ENCODE measurements at places on chromosomes 16 and 17. TPM values are rescaled to one million over a fixed set of nuclear protein-coding genes. Genes with fewer than 3 reads are reported as not detected.

The CA4 gene
- total RNA-seq, result not detected

The TAOK1 gene
- 84.7 TPM for total RNA-seq

The CDK5R1 gene
- 0.72 TPM for total RNA-seq

The IST1 gene
- total RNA-seq, result 147 TPM

DNA sequence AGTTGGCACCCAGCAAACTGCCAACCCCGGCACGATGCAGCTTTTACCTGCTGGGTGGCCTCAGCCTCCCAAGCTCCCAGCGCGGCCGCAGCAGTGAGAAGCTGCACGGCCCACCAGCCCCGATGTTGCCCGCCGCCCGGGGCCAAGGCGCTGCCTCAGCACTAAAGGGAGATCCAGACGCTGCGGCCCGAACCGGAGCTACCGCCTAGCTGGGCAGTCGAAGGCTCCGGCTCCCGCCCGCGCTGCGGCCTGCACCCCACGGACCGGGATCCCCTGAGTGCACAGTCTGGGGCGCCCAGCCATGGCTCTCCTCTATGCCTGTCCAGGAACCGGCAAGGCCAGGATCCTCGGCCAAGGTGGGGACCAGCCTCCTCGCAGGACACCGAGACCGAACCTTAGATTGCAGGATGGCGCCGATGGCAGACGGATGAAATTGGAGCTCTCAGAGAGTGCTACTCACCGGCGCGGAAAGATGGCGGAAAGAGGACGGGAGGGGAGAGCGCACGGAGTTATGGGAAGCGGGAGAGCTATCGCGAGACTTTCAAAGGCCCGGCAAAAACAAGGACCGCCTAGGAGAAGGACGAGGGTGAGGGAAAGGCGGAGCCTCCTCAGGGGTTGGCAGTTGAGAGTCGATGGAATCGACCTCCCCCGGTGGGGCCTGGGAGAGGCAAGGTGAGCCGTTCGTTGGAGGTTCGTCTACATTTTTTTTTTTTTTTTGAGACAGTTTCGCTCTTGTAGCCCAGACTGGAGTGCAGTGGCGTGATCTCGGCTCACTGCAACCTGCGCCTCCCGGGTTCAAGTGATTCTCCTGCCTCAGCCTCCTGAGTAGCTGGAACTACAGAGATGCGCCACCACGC lies at the start of gene RPS15A:
Gene RPS15A, minus strand, starts transcription at position 485 of the 857 bp plus-strand sequence. CDS start 1,221 bp downstream, outside the sequence.
- DNase-seq, result peak; percentile 99

- DNase-seq, result no peak
Observed at GRCh38 chr16:70523743-70524398, at the start of gene SF3B3. SF3B3 (plus strand) TSS chr16:70523816; CDS start chr16:70526657, 2,841 bp downstream.

The SMTNL2 gene
- 11.3 TPM for total RNA-seq

The SLC47A1 gene
- 0.48 TPM for total RNA-seq

The CACNB1 gene
- 4.8 TPM for total RNA-seq

DNA sequence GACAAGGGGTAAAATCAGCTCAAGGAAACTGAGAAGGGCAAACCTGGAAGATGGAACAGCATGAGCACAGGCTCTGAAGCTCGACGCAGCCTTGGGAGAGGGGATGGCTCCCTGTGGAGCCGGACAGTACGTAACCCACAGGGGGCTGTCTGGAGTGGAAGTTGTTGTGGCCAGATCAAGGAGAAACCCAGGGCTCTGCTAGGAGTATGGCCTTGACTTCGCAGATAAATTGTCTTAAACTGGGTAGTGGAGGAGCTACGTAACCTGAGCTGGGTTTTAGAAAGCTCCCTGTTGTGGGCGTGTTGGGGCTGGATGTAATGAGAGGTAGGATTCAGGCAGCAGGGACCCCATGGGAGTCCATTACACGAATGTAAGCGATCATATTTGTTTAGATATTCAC lies 25.5 kb upstream of the AXIN2 start:
- no peak for DNase-seq

GRCh38 chr17:57152967-57153528 lies 68.0 kb downstream of the AKAP1 start:
- DNase-seq, result no peak

DNA sequence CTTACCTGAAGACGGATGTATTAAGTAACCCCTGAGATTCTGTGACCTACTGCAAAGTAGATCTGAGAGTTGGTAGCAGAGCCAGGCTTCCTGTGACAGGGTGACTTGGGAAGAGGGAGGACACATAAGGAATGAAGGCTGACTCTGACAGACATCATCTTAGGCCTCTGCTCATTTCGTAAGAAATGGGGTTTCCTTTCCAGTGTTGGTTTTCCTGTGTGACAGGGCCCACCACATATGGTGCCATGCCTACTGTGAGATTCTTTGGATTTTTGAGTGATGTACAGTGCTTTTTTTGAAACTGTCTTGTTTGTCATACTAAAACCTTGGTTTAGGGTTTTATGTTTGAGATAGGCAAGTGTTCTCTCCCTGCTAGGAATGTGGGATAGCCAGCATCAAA lies 12.7 kb downstream of the LIG3 start:
- DNase-seq, result no peak

GRCh38 chr17:42071810-42072209 lies 21.4 kb upstream of the C17orf113 start:
- no peak for DNase-seq

The ZMYND15 gene
- not detected for total RNA-seq

The SPATA22 gene
- 1.2 TPM for total RNA-seq

GRCh38 chr17:44203731-44204440 lies 4.2 kb upstream of the ATXN7L3 start:
- DNase-seq, result peak; percentile 58

DNA sequence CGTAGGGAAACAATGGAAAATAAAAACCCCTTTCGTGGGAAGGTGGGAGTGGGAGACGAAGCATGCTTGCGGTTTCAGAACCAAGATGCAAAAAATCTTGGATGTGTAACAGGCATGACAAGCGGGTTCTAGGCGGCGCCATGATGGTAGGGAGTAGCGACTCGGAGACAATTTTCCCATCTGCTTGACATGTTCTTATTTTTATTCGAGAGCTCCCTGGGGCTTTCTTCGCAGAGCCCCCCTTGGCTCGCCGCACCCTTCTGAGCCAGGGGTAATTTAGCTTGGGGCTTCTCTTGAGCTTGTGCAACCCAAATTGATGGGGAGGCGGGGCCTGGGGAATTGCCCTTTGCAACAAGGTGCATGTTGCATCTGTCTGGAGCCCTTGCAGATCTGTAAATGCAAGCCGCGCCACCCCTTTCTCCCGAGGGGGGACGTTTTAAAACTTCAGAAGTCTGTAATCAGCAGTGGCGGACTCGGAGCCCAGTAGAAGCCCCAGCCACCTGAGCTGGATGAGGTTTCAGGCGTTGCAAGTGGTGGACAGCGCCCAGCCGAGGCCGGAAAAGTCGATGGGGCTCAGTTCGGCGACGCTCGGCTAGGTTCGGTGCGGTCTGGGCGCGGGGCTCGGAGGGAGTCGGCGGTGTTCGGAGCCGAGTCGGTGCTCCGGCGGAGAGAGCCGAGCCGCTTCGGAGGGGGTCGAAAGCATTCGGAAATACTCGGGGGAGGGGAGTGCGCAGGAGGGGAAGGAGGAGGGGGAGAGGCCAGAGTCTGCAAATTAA lies 2.9 kb downstream of the GNAO1 start:
- peak; percentile 89 for DNase-seq

DNA sequence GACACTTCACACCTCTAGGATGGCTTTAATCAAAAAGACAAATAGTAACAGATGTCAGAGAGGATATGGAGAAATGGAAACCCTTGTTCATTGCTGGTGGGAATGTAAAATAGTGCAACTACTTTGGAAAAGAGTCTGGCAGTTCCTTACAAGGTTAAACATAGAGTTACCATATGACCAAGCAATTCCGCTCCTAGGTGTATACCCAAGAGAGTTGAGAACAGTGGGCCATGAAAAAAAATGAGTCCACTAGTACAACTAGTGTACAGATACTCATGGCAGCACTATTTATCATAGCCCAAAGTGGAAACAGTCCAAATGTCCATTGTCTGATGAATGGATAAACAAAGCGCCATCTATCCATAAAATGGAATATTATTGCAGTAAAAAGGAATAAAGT lies 39.1 kb downstream of the OR1D5 start:
- DNase-seq, result no peak

The TOB1 gene
- 17.3 TPM for total RNA-seq

- DNase-seq, result no peak
Observed at GRCh38 chr16:87724490-87725291, 41.1 kb downstream of the KLHDC4 start.

GRCh38 chr17:43734376-43734775 lies 24.2 kb downstream of the SOST start:
- no peak for DNase-seq

The RASD1 gene
- total RNA-seq, result 0.96 TPM

- DNase-seq, result peak; percentile 83
Observed at GRCh38 chr16:75087375-75087979, 29.1 kb downstream of the LDHD start.

GRCh38 chr17:69471406-69471805 lies 56.9 kb downstream of the MAP2K6 start:
- DNase-seq, result no peak

DNA sequence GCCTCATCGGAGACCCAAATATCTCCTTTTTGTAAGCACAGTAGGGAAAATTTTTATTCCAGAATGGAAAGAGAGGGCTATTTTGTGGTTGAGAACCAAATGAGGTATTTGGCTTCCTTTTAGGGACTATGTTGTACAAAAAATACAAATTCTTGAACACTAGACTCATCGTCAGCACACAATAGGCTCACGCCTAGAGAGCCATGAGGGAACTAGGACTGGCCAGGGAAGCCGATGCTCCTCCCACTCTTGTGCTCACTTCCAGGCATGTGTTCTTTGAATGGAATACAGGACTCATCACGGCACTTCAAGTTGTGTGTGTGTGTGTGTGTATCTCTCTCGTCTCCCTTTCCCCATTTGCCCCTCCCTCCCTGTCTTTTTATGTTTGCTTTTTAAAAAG lies 17.8 kb upstream of the BLMH start:
- DNase-seq, result no peak

- no peak for DNase-seq
Observed at GRCh38 chr17:40345994-40346764, 18.4 kb downstream of the GJD3 start.

- DNase-seq, result no peak
Observed at GRCh38 chr16:16146380-16147315, 76.6 kb downstream of the ABCC6 start.

DNA sequence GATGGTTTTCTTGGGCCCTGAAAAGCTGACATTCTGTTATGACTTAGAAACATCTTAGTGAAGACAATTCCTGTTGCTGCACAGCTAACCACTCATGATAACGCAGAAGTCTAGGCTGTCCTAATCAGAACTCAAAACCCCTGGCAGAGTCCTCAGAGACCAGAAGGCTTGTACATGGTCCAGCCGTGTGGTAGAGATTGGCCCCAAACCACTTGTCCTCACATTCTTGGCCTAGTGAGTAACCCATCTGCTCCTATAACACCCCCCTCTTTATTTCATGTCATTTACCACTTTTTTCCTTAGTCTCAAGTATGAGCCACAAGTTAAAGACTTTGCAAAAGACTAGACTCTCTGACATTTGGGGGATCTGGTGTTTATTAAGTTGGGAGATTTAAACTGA lies 116.5 kb upstream of the ADAMTS18 start:
- no peak for DNase-seq

The AXIN2 gene
- total RNA-seq, result 106 TPM

The SEBOX gene
- total RNA-seq, result not detected

DNA sequence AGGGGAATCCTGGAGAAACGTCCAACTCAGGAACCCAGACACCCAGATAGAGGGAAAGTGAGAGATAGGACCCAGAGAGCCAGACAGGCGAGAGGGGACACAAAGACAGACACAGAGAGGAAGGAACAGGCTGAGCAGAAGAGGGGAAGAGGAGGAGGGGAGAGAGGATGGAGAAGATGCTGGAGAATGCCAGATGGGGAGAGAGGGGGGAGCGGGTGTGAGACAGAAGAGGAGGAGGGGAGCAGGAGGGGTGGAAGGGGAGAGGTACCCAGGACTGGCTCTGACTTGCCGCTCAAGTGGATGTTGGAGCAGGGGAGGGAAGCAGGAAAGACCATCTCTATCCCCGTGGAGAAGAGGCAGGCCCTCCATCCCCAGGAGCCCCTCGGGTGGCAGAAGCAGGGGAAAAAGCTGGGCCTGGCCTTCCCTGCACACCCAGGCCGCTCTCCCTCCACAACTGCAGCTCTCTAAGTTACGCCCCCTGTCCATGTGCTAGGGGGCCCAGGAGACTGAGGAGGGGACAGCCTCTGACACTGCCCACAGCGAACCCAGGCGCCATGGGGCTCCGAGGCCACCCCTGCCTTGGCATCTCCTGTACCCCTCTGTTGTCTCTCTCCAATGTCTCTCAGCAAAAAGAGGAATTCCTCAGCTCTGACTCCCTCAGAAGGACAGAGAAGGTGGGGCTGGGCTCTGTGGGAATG lies 4.8 kb downstream of the PPP1R9B start:
- DNase-seq, result no peak

The C16orf92 gene
- total RNA-seq, result 8.9 TPM

DNA sequence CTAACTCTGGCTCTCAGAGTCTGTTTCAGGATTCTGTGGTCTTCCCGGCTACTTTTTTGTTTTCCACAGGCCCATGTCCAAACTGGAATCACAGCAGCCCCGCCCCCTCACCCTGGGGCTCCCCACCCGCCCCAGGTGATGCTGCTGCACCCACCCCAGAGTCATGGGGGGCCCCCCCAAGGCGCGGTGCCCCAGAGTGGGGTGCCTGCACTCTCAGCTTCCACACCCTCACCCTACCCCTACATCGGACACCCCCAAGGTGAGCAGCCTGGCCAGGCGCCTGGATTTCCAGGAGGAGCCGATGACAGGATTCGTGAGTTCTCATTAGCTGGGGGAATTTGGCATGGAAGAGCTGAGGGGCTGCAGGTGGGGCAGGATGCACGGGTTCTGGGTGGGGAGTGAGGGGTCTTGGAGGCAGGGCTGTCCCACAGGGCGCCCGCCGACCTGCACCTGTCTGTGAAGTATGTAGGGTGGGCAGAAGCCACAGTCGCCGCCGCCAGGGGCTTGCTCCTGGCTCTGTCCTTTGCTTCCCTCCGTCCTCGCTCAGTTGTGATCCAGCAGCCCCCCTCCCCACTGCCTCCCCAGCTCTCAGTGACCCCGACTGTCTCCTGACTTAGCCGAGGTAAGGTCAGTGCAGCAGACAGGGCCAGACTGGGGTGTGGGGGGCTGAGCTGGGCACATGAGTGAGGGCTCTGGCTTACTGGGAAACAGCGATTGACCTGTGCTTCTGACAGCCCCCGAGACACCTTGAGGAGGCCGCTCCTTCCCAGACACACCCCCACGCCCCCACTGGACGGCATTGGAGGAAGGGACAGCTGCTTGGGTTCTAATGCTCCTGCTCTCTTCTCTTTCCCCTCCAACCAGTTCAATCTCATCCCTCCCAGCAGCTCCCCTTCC lies 10.0 kb downstream of the TUFM start:
- no peak for DNase-seq

- no peak for DNase-seq
Observed at GRCh38 chr16:85530370-85530739, 82.8 kb upstream of the GSE1 start.

The ATP1B2 gene
- total RNA-seq, result 2.6 TPM

The TOX3 gene
- total RNA-seq, result 3.9 TPM

GRCh38 chr16:72050769-72051464 lies 3.4 kb upstream of the HP start:
- no peak for DNase-seq

- DNase-seq, result peak; percentile 88
Observed at GRCh38 chr17:61410141-61411010, 10.7 kb downstream of the TBX2 start.

The VAT1 gene
- 38.8 TPM for total RNA-seq

The CACNG5 gene
- not detected for total RNA-seq

The BEAN1 gene
- total RNA-seq, result 22.1 TPM

GRCh38 chr17:65593855-65594845 lies 32.7 kb upstream of the AXIN2 start:
- DNase-seq, result peak; percentile 73

All from umbilical cord (tissue), 2 donors.